ENCODE measurements at places on chromosomes 2 and 18.

GRCh38 chr2:45083175-45083574 is 73.9 kb upstream of the SIX2 start:
- DNase-seq = no peak

DNA sequence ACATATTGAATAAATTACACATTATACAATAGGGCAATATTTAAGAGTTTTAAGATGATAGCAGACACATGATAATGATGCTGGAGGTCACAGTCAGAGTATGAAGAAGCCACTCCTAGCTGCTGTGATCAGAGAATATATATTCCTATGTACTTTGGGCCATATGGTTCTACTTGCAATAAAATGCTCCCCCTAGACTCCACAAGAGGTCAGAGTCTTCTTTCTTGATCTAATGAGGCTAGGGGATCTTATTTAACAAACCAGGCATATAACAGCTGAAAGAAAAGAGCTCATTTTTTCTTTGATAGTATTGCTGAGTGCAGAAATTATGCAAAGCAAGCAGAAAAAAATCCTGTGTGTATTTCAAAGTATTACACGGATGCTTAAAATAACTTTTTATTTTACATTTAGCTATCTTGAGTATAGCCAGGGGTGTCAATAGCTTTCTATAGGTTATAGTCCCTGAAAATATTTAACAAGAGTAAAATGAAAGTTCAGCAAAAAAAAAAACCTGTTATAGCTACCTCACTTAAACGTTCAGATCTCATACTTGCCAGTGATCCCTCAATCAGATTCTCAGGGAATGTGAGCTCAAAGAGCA is 748.7 kb upstream of the CHAC2 start:
- DNase-seq = no peak

GRCh38 chr18:21085579-21086166 is 25.9 kb downstream of the ROCK1 start:
- DNase-seq = no peak

DNA sequence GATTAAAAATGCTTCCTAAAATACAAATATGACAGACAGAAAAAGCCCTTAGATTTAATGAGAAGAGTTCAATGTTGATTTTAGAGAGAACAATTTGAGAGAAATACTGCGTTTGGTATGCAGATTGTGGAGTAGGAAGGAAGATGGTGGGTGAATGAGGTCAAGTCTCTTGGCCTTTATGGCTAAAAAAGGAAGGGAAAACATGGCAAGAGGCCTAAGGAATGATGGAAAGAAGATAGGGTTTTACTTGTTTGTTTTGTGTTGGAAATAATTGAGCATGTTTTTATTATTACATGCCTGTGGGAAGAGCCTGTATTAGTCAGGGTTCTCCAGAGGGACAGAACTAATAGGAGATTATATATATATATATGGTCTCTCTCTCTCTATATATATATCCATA is 318.1 kb downstream of the TRIB2 start:
- DNase-seq = no peak

DNA sequence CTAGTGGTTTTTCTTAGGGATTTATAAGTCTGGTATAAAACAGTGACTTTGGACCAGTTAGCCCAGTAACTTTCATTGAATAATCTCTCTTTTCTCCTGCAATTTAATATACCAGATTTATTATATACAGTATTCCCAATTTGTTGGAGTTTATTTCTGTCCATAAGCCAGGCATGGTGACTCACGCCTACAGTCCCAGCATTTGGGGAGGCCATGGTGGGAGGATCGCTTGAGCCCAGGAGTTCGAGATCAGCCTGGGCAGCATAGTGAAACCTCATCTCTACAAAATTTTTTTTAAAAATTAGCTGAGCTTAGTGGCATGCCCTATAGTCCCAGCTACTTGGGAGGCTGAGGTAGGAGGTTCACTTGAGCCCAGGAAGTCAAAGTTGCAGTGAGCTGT is 26.7 kb downstream of the CNNM4 start:
- DNase-seq = no peak

Measured in GM18507 (cell line).